ENCODE measurements at places on chromosomes 7 and 10.

DNA sequence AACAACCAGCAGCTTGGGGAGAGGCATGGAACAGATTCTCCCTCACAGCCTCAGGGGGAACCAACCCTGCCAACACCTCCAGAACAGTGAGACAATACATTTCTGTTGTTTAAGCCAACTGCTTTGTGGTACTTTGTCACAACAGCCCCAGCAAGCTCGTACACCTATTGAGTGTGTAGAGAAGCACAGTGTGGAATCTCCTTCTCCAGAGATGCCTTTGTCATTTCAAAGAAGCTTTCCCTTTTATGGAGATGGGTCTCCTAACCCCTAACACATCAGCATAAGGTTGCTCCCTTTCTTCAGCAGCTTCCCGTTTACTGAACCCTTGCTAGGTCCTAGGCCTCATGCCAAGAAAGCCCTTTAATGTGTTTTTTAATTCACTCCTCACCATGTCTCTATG lies 60.7 kb upstream of the AGK start:
- DNase-seq, result no peak

- DNase-seq, result peak; percentile 55
Observed at GRCh38 chr10:13351340-13351915, 3.3 kb upstream of the SEPHS1 start.

DNA sequence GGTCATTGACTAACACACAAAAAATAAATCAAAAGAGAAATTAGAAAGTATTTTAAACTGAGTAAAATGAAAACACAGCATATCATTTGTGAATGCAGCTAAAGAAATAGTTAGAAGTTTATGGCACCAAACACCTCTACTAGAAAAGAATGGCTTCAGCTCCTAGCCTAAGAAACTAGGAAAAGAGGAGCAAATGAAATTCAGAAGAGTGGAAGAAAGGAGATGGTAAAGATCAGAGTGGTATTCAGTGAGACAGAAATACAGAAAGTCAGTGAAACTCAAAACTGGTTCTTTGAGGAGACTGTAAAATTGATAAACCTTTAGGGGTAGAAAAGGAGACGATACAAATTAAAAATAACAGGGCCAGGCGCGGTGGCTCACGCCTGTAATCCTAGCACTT lies 2.7 kb downstream of the EXOC6 start:
- DNase-seq, result no peak

DNA sequence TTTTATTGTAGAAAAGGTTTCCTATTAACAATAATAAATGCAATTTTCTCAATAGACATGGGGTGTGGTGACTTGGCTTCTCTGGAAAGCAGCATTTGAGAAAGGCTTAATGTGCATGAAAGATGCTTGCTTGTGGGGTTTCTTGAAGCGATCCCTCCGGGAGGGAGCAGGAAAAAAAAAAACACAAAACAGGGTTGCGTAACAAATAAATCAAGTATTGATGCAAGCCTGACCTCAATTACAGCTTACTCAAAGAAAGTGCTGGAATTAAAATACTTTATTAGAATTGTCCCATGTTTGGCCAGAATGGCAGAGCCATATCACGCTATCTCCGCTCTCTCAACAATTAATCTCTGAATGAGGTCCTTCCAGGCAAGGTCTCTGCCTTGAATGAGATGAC lies 1612.5 kb downstream of the REEP3 start:
- no peak for DNase-seq

DNA sequence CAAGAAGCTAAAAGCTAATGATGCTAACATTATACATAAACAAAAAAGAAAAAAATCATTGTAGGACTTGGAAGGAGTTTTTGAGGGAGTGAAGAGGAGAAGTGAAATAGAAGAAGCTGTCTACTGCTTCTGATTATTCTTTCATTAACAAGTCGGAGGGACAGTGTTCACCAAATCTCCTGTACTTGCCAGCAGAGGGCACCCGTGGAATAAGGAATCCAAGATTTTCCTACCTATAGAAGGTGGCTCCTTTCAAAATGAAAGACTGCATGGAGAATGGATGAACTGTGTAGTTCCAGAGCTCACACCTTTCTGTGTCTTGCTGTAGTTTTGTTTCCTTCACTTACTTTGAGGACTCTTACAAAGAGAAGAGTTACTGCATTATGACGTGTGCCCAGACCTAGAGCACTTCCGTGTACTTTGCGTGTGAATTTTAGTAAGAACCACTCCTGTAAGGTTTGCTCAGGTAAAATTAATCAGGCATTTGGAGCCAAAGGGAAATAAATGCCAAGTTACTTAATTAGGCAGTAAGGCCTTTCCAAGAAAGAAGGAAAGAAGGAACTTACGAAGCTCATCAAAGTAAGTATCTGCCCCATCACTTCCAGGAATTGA lies 145.1 kb downstream of the SEMA3D start:
- DNase-seq, result peak; percentile 33

- no peak for DNase-seq
Observed at GRCh38 chr7:111424768-111425167, 137.5 kb downstream of the IMMP2L start.

DNA sequence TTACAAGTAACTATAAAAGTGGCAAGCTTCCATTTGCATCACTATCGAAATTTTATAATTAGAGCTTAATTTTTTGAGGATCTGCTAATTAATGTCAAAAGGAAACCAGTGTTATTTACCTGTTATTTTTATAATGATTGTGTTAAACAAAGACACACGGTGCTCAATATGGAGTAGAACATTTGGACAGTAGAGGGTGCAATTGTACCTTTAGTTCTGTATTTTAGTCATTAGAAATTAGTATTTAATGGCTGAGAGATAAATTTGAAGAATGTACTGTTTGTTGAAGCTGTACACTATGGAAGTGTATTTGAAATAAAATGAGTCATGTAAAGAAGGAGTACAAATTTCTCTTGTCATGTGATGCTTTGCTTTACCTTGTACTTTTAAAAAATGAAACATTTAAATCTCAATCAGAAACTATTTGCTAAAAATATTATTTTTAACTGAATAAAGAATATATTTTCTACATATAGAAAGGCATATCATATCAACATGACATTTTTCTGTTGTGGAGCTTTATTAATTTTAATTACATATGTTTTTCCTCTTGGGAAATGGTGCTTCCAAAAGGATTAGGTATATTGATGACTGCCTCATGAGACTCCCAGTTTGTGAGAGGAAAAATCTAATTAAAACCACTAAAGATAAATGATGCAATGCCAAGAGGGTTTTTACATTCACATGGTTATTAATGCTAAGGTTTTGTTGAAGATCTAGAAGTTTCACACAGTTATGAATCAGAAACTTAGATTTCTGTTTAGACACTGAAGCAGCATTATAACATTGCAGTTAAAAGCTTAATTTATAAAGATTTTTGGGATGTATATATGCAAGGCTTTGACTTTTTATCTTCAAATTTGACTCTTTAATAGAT lies 10.4 kb upstream of the PRKG1 start:
- no peak for DNase-seq

DNA sequence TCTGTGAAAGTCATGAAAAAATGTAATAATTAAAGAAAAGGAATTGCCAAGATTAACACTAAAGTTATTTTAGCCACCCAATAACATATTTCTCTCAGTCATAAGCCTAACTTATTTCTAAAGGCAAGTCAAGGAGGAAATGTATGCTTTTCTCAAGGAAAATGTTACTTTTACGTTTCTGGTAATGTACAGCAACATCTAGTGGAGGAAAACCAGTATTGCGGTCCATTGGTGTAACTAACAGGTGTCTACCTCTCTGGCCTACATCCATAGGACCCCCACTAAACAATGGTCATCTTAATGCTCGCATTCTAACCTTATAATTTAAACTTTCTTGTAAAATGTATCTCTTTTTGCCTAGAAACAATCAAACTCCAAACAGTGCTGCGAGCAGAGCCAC lies 437.5 kb downstream of the KIF20B start:
- DNase-seq, result no peak

- no peak for DNase-seq
Observed at GRCh38 chr10:35422228-35422627, 85.9 kb downstream of the CCNY start.

DNA sequence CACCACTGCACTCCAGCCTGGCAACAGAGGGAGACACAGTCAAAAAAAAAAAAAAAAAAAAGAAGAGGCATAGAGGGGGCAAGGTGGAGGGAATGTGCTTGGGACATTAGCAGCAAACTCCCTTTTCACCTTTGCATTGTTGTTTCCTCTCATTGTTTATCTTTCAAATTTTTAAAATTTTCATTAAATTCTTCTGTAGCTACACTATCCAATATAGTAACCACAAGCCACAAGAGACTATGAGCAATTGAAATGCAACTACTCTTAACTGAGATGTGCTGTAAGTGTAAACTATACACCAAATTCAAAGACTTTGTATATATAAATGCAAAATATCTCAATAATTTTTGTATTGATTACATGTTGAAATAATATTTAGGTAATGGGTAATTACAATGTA lies 43.4 kb downstream of the EBLN1 start:
- DNase-seq, result no peak

DNA sequence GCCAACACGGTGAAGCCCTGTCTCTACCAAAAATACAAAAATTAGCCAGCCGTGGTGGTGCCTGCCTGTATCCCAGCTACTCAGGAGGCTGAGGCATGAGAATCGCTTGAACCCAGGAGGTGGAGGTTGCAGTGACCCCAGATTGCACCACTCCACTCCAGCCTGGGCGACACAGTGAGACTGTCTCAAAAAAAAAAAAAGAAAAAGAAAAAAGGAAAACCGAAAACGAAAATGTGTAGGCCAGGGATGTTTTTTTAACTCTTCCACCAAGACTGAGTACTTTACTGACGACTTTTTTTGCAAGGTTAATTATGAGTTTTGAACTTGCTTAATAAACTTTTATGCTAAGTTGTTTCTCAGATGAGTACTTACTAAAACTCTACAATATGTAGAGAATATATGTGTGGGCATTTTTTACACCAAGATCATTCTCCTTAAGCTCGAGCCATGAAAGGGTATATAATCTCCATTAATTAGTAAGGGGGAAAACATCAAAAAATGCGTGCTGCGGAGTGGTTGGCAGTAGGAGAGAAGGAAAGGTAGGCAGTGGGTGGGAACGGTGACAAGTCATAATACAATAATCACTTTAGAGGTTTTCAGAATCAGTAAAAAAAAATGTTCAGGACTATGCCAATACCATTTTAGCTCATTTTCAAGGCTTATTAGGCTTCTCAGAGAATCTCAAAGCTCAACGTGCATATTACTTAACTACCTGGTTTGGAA lies 8.6 kb upstream of the ADRB1 start:
- no peak for DNase-seq

- DNase-seq, result no peak
Observed at GRCh38 chr10:17059197-17059688, 70.4 kb downstream of the CUBN start.

- no peak for DNase-seq
Observed at GRCh38 chr7:37645282-37646050, 38.1 kb upstream of the GPR141 start.

- no peak for DNase-seq
Observed at GRCh38 chr10:76329891-76330575, 898.6 kb downstream of the LRMDA start.

DNA sequence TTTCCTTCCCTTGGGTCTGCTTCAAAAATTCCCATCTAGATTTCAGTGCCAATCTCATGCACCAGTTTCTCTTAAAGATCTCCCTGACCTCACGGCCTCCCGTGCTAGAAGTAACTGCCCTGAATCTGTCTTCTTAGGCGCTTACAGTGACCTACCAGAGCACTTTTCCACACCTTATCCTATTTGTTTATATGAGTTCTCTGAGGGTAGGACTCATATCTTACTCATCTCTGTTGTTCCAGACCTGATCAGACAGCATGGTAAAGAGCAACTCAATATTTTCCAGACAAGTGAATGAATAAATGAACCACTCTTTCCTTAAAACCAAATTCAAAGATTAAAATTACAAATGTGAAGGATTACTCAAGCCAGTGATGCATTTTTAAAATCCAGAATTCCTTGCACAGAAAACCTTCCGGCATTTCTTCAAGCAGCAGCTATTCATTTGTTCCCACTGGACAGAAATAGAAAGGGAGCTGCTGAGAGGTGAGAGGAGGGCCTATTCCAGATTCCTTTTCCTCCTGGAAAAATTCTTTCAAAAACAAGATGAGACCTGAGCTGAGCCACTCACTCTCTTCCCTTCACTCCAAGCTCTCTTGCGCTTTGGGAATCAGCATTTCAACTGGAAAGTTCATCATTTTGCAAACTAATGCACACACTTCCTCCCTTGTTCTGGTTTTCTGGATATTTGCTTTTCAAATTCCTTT lies 94.6 kb downstream of the ELMO1 start:
- DNase-seq, result no peak

DNA sequence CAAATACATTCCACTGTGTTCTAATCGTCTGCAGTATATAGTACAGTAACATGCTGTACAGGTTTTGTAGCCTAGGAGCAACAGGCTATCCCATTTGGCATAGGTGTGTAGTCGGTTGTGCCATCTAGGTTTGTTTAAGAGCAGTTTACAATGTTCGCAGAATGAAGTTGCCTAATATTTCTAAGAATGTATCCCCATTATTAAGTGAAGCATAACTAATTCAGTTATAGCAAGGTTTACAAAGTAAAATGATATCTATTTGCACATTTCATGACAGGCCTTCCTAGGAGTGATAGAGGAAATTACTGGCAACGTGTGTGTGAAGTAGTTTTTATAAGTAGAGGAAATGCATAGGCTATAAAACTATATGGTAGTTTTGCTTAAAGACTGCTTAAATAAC lies 4.0 kb downstream of the CREM start:
- no peak for DNase-seq

- DNase-seq, result no peak
Observed at GRCh38 chr10:113104047-113104446, 154.0 kb downstream of the TCF7L2 start.

GRCh38 chr7:158284617-158285382 lies 302.8 kb downstream of the PTPRN2 start:
- no peak for DNase-seq

All from iPS DF 6.9 (cell line).